ENCODE measurements at places on chromosomes 4 and X. TPM values are rescaled to one million over a fixed set of nuclear protein-coding genes. Genes with fewer than 3 reads are reported as not detected.

Gene FAM9B
- not detected for total RNA-seq

Gene NXF2
- total RNA-seq = not detected

Gene HSFX2
- total RNA-seq = not detected

Gene GCNA
- total RNA-seq = 1.8 TPM

Gene XAGE2
- not detected for total RNA-seq

Gene SLC9A6
- total RNA-seq = 15.2 TPM

Gene TREX2
- not detected for total RNA-seq

GRCh38 chrX:147322496-147322895 is 508.0 kb upstream of the CXorf51A start:
- no peak for DNase-seq

DNA sequence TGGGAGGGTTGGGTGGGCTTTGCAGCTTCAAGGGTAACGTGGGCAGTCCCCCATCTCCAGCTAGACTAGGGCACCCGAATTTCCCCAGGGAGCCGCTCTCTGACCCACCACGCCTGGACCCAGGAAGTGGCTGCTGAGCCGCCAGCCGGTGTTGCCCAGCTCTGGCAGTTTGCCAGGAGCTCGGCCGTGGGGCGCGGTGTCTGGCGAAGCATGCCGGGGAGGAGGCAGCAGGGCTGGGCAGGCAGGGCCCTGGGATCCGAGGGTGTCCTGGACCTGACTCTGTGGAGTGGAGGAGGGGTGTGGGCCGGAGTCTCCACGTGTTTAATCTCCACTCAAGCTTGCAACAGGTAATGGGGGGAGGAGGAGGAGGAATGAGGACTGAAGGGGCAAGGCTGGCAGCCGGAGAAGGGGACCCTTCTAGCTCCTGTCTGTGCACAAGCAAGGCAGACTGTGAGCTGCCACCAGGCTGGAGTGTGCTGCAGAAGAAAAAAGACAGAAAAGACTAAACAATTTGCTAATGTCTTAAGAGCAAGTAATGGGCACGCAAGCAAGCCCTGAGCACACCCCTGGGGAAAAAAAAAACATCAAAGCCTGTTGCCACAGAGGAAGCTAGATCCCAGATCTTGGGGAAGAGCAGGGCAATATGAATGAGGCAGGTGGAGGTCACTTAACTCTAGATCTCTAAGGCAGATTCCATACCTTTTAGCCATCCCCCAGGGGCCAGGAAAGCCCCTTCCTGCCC is 2.4 kb downstream of the LONRF3 start:
- DNase-seq = peak; percentile 85

DNA sequence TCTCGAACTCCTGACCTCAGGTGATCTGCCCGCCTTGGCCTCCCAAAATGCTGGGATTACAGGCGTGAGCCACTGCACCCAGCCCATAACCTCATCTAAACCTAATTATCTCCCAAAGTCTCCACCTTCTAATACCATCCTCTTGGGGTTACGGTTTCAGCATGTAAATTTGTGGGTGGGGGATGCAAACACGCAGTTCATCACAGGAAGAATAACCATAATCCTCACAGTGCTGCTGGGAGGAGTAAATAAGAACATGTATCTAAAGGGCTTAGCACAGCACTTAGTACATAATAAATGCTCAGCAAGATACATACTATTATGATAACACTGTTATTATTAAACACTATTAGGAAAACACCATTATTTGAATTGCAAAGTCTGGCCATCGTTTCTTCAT is 116.4 kb downstream of the CORIN start:
- DNase-seq = no peak

- DNase-seq = no peak
These were observed 17.9 kb downstream of the OCRL start for GRCh38 chrX:129557844-129558480.

DNA sequence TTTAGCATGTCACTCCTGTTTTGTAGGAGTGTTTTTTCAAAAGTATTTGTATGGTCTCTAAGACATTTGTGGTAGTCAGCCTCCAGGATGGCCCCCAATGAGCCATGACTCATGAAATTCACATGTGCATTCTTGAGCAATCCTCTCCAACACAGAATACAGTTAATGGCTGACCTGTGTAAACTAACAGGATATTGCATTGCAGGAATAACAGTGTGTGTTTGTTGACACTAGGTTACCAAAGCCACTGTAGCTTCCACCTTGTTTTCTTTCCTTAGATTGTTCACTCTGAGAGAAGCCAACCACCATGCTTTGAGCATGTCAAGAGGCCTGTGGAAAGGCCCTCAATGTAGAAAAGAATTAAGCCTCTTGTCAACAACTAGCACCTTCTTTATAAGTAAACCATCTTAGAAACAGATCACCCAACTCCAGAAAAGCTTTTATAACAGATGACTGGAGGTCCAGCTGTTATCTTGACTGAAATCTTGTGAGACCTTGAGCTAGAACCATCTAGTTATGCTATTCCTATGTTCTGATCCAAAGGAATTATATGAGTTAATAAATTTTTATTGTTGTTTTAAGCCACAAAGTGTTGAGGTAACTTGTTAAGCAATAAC is 28.5 kb downstream of the TBCK start:
- DNase-seq = no peak

- no peak for DNase-seq
These were observed 68.6 kb upstream of the PPP3CA start for GRCh38 chr4:101415962-101416361.

DNA sequence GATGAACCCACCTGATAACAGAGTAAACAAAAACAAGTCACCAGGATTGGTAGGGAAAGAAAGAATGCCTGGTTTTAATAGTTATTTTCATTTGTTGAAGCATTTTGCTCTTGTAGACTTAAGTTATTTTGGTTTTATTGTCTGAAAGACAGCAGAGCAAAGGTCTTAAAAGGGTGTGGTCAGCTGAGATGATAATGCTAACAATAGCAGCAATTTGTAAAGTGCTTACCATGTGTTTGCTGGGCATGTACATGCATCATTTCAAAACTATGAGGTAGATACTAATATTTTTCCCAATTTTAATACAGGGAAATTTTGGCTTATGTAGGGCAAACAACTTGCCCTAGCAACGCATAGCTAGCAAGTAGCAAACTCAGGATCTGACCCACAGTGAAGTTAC is 46.8 kb upstream of the SLC10A4 start:
- DNase-seq = no peak

GRCh38 chr4:38166082-38166481 is 205.9 kb downstream of the PTTG2 start:
- no peak for DNase-seq

DNA sequence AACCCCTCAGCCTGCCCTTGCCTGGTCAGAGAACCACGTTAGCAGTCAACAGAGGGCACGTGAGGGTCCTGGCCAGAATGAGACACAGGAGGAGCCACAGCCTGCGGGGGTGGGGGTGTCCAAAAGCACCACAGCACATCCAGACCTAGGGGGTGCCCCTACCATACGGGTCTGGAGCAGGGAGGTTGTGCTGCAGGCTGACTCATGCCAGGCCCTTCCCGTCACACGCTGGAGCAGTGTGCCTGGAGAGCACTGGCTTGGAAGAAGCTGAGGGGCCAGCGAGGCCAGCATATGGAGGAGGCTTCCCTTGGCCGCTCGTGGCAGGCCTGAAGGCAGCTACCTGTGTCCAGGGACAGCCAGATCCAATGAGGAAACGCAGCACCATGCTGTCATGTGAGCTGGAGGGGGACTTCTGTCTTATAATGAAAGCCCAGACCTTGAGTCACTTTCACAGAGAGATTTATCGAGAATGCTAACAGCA is 1.5 kb upstream of the IRAK1 start:
- no peak for DNase-seq

GRCh38 chr4:156838761-156839160 is 132.8 kb downstream of the PDGFC start:
- no peak for DNase-seq

- DNase-seq = no peak
These were observed 33.1 kb downstream of the NSUN7 start for GRCh38 chr4:40782876-40783275.

DNA sequence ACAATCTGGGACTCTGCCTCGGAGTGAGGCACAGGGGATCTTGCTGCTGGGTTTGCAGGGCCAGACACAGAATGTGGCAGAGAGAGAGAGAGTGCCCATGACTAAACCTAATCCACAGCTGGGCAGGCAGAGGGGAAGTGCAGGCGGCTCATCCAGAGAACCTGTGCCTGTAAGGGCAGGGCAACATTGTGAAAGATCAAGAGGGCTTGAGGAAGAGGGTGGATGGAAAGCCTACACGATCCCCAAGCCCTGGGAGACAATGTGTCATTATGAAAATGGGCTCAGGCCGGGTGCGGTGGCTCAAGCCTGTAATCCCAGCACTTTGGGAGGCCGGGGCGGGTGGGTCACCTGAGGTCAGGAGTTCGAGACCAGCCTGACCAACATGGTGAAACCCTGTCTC is 40.6 kb upstream of the TENM3 start:
- no peak for DNase-seq

DNA sequence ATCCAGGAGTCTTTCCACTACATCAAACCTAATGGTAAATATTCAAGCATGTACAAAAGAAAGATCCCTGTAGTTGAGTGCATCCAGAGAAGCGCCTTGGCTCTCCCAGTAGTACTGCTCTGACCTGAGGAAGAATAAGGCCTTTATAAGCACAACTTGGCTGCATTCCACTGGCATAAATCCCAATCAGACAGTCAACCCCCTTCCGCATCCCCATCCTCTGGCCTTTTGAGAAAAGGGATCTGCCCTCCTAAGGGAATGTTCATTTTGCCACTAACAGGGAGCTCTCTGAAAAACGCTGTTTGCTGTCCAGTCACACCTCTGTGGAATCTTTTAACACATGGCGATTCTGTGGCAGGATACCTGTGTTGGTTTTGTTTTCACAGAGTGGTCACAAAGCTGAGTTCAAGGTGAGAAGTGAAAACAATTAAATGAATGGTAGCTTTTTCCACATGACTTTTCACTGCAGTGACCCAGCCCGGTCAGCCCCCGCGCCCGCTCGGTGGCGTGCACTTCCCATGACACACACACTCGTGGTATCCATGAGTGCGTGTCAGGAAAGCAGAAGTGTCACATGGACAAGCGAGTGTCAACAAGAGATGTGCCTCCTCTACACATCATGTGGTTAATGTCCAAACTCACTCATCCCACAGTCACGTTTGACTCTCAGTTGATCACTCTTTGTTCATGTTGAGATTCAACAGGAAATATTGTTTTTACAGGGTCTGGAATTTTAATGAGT is 112.2 kb upstream of the ENPP6 start:
- DNase-seq = peak; percentile 42

GRCh38 chrX:123392921-123393320 is 208.8 kb downstream of the GRIA3 start:
- DNase-seq = no peak

DNA sequence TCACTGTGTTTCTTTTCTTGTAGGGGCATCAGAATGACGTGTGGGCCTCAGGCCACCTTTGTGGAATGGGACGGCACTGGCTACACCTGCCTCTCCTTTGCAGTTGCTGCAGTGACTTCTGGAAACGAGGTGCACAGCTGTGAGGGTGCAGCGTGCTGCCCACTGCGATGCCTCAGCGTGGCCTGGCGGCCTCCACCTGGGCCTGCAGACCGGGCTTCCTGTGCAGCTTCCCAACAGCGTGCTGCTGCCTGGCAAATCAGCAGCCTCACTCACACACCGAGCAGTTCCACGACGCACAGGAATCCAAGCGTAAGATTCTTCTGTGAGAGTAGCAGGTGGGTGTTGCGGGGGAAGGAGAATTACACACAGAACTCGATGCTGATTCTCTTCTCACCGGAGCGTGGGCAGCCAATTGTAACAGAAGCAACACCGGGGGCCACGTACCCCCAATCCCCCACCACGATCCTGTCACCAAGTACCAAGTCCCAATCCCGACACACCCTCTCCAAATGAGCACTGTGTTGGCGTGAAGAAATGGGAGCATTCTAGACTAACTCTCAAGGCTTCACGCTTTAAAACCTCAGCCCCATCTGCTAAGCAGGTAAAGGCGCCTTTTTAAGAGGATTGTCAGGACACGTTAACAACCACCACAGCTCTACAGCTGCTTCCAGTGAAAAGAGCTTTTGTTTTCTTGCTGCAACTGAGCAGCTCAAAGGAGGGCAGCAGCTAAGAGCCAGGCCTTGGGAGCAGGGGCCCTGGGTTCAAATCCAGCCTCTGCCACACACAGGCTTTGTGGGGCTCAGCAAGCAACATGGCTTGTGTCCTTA is 16.9 kb downstream of the WDR1 start:
- no peak for DNase-seq

DNA sequence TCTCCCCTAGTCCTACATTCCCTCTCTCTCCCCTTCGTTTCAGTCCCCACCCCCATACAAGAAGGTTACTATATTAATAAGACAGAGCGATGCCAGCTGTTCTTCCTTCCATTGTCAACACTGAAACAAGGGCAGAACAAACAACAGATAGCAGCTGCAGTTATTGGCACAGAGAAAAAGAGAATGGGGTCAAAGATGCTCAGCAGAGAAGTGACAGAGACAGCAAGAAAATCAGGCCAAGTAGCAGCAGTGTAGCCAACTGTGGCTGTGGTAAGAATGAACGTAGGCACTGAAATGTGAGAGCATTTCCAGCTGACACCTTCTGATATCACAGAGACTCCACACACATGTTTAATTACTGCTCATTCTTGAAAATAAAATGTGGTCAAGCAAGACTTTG is 641.8 kb downstream of the FSTL5 start:
- no peak for DNase-seq

DNA sequence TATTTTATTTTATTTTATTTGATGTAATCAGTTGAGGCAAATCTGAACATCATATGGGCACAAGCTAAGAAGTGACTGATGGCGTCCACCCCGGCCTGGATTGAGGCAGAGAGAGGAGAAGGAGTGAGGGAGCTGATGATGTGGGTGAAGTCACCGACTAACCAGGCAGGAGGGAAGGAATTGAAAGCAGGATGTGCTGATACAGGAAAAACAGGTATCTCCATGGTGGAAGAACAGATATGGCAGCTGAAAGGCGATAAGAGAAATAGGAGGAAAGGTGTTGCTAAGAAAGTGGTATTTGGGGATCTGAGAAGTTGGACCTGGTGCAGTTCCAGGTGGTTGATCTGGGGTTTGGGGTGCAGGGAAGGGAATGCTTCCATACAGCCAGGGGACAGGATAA is 37.6 kb upstream of the GYPB start:
- no peak for DNase-seq

DNA sequence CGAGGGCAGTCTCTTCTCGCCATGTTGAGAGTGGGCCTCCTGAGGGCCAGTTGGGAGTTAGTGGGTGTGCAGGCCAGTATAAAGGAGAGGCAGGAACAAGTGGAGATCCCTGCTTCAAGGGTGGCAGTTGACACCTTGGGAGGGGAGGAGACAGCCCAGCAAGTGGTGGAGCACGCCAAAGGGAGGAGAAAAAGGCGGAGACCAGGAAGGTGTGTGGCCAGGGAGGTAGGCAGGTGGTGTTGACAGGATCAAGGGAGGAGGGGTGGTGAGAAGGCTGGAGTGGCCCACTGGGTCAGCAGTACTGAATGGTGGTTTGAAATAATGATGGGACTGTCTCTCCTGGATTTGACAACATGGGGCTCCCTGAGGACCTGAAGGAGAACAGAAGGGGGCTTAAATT is 32.6 kb downstream of the ZNF185 start:
- DNase-seq = no peak

GRCh38 chr4:41748074-41748570 is 403 bp downstream of the PHOX2B start:
- DNase-seq = no peak

Measured in thyroid gland (tissue), 4 donors.